ENCODE measurements at places on chromosomes 1 and 21.

DNA sequence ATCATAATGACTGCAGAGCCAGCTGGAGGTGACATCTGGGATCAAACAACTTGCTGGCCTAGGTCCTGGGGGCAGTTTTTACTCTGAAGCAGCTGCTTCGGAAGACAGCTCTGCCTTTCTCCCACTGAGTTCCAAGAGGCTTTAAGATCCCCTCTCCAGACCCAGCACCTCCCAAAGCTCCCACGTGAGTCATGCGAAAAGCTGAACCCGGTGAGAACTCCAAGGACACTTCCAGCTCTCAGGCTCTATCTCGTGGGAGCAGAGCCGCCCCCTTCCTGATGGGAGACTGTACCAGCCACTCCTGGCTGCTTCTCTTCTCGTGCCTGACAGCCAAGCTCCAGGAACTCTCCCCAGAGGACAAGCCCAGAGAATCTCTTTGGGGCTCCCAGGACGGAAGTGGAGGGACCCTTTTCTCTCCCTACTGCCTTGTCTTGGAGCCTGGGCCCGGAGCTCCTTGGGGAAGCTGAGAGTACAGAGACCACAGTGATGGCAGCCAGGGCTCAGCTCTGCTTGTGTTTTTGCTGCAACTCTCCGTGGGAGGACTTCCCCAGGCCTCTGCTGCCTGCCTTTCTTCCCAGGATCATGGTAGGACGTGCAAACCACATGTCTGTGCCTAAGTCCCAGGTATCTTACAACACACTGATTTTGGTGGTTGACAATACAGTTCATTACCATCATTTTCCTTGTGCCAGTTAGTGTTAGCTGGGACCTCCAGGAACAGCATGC lies 40.6 kb downstream of the STUM start:
- no peak for DNase-seq

DNA sequence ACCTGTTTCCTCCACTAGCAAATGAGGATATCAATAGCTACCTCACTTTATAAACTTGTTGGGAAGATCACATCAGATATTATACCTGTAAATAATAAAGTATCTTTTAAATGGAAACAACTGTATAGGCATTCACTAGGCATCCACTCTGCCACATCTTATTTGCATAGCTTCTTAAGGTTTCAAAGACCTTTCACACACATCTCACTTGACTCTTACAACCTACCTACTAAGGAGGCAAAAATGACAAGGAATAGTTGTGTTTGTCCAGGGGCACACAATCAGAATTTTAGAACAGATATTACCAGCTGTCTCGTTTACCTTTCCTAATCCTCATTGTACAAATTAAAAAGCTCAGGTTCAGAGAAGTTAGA lies 51.5 kb downstream of the VANGL2 start:
- DNase-seq, result no peak

DNA sequence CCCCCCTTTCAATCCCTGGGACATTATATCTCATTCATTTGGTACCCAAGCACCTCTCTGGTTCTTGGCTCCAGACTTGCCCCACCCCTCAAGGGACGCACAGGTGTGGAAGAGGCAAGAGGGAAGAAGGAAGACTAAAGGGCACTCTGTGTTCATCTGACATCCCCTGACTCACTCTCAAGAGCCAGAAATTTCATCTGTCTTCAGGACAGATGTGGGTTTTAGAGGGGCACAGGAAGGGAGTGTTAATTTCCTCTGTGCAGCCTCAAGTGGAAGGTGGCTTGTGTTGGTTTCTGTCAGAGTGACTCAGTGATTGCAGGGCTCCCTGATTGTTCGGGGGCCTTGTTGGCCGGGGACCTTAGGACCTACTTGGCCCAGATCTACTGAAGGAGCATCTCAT lies 2.4 kb downstream of the C2CD4D start:
- DNase-seq, result no peak

DNA sequence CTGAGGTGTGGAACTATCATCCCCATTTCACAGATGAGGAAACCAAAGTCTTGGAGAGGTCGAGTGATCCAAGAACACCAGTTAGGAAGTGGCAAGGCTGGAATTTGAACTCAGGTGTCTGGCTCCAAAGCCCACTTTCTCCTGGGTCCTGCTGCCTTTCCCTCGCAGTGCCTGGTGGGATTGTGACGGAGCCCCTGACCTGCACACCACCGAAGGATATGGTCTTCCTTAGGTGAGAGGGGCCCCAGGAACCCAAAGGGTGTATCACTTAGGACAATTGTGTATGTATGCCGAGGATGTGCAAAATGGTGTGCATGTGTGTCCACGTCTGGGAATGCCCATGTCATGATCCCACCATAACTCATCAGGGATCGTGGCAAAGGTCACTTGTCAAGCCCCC lies 392.7 kb downstream of the MATN1 start:
- DNase-seq, result no peak
